COLO829 (cell line): ENCODE measurements at places on chromosomes 3 and 15.
A peak's percentile ranks its signal among the peaks of the same experiment; 100 is the strongest.

DNA sequence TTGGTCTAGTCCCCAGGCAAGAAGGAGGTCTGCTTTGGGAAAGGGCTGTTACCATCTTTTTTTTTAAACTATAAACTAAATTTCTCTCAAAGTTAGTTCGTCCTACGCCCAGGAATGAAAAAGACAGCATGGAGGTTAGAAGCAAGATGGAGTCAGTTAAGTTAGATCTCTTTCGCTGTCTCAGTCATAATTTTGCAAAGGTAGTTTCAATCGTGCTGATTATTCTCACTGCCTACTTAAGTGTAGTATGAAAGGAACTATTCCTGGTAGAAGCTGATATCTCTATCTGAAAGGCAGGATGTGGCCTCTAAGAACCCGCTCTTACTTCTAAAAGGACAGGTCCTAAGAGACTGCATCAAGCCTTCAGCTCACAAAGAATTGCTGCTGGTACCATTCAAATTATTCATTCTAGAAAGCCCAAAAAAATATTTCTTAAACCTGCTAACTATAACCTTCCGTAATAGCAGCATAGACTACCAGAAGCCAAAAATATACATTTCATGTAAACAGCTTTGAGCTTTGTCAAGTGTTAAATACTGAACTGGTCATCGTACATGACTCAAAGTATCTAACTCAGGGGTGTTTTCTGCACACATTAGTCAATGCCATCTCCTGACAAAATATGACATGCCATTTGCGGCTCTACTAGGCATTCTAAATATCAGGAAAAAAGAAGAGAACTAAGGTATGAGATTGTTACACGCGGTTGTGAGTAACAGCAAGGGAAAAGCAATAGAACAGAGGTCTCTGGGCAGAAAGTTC, 96.0 kb upstream of the CCDC80 start:
- no peak for DNase-seq

GRCh38 chr15:48025118-48025517, 95.7 kb upstream of the SLC24A5 start:
- no peak for DNase-seq

GRCh38 chr15:73755481-73755880, 2.3 kb upstream of the INSYN1 start:
- DNase-seq: no peak

GRCh38 chr3:186996356-186996755, 66.0 kb downstream of the ST6GAL1 start:
- DNase-seq: no peak

DNA sequence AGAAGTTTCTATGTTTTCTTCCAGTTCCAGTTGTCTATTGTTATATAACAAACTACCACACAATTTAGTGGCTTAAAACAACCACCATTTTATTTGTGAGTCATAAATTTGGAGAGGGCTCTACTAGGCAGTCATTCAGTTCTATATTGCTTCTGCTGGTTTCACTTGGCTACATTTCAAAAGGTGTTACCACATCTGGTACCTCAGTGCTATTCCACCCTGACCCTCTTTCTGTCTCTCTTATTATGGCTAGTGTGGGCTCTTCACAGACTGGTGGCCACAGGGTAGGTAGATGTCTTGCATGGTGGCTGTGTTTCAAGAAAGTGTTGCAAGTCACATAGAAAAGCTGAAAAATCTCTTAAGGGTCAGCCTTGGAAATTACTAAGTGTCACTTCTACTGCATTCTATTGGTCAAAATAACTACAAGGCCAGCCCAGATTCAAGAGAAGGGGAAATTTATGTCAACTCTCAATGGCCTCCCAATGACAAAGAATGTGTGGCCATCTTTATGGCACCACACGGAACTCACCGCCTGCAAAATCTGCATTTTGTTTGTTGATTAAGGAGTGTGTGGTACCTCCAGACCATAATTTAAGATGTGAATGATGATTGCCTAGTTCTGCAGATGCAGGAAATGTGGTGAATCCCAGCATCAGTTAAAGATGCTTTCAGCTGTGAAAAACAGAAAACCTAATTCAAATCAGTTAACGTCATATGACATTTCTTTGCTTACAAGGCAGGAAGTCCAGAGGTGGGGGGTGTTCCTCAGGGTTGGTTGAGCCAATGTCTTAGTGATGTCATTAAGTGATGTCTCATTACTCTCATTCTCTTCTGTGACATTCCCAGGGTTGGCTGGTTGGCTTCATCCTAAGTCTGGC, 105.8 kb upstream of the RASGRP1 start:
- DNase-seq: no peak

GRCh38 chr15:55819397-55820034, 76.6 kb upstream of the PRTG start:
- peak; percentile 12 for DNase-seq

DNA sequence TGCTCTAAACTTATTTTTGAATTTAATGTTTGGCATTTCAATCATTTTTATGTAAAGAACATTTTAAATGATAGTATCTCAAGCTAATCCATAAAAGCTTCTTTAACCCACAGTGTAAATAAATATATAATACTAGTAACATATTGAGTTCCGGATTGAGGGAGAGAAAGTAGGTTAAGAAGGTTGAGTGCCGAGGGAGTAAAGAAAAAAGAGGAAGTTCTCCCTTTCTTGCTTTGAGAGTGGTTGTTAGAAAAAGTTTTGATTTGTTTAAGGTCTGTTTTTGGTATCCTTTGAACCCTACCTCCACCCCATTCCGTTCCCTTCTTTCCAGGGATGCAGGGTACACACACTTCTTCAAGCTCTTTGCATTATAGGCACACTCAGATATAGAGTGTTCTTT, 130.8 kb downstream of the VPS8 start:
- no peak for DNase-seq

DNA sequence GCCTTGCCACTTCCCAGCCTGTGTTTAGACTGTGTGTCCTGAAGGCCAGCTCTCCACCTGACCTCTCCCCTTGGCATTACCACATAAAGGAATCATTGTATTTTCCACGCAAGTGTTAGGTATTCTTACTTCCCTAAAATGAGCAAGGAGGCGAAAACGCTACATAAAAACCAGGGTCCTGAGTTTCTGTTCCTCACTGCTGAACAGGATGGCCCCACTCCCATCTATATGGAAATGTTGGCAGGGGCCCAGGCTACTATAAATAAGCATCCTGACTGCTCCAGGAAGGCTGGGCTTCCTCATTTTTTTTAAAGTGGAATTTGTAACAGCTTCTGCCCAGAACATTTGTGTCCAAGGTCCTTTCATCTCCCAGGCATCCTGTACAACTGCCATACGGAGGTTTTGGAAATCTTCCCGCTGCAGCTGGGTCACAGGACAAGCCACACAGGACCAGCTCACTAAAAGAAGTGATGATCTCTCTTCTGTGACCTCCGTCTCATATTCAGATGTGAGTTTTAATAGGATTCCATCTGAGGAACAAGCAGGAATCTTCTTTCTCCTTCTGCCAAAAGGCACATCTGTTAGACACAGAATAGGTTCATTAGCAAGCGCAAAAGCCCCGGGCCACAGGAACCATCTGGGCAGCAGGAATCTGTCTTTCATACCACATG, 56.4 kb upstream of the LIMD1 start:
- DNase-seq: no peak

DNA sequence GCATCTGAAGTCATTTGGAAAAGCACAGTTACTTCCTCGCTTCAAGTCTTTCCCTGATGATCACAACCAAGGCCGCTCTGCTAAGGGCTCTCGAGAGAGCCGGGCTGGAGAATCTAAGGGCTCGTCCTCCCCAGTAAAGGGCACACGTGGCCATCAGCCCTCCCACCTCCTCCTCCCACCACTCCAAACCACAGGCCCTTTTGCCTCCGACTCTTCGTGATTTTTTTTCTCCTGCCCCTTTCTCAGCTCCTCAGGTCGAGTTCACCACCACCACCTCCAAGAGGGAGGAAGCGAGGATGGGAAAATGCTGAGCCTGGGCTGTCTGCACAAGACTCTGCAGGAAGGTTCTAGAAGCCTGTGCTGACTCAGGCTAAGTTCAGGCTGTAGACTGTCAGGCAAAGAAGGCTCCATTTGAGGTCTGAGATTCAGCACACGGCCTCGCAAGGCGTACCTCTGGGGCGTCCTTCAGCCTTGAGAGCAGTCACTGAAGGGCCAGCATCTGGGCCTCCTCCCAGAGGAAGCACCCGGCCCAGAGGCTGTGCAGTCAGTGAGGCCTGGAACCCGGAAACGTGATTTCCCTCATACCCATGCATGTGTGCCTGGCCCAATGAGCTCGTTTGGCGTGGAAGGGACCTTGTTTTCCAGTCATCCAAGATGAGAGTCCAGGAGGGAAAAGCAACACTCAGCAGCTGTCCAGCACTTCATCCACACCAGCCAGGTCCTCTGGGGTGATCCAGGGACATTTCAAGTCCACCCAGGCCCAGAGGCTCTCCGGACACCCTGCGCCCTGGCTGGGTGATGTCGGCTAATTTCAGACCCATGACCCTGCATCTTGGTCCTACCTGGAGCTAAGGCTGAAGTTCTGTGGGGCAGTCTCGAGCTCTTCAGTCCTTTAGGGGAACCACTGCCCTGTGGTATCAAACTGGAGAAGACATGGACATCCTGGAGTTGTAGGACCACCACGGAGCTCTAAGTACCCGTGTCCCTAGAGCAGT, 196.8 kb downstream of the XXYLT1 start:
- DNase-seq: no peak

DNA sequence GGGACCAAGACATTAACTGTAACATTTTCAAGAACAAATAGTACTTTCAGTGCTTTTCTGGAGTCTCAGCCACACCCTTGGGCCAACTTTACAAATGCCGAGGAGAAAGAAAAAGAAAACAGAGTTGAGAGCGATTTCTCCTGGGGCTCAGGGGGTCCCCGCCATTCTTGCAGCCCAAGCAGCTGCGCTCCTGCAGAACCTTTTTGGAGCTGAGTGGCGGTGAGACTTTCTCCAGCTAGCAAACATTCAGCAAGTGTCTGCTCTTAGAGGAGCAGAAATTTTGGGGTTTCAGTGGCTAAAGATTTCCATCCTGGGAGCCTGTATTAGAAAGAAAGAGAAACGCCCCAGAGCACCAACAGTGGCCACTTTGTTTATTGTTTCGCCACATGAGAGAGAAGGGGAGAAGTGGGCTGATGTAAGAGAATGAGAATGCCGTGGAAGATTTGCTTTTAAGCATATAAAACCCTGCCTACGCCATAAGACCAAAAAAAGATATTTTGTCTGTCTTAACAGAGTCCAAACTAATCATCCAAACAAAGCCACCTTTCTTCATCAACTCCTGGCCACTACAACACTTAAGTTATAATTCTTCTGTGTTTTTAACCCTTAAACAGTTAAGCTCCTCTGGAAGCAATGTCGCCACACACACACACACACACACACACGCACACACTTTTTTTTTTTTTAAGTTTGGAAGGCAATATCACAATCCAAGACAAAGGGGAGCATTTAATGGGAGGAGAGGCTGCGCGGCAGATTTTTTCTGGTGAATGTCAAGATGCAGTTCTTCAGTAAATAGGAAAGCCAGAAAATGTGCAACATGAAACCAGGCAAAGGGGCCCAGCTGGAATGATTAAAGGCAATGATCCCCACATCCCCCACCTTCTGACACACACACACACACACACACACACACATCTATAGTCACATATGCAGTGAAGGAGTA, 19.2 kb downstream of the EID1 start:
- peak; percentile 81 for DNase-seq
